LHCN-M2 (cell line): ENCODE measurements at places on chromosomes 13 and 19.

DNA sequence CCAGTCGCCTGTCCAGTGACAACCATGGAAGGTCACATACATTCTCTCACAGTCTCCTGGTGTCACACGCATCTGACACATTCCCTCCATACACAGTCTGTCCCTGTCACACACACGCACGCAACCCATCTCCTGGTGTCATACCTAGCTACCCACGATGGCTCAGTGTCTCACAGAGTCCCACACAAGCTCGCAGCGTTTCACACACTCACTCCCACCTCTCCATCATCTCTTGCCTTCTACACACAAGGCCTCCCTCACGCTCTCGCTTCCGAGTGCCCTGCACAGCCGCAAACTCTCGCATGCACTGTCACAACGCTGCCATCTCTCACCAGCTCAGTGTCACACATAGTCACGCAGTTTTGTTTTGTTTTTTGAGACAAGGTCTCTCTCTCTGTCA lies 1.2 kb upstream of the GNG8 start:
- DNase-seq: no peak

DNA sequence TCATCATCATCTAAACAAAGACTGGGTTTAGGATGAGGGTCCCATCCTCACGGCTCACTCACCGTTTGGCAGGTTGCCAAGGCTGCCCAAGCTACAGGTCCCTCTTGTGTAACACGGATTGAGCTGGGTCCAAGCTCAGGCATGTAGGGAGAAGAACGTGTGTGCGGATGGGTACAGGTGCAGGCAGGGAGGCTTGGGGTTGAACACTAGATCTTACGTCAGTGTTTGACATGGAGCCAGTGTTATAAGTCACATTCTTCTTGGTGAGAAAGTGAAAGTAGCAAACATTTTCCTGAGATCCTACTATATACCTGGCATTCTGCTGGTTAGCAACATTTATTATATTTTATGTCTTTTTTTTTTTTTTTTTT lies 136.8 kb upstream of the RNF113B start:
- no peak for DNase-seq

- no peak for DNase-seq
Measured at GRCh38 chr19:28307487-28307886, 905.5 kb downstream of the UQCRFS1 start.

- DNase-seq: no peak
Measured at GRCh38 chr19:41619018-41619556, 7.8 kb downstream of the CEACAM4 start.

DNA sequence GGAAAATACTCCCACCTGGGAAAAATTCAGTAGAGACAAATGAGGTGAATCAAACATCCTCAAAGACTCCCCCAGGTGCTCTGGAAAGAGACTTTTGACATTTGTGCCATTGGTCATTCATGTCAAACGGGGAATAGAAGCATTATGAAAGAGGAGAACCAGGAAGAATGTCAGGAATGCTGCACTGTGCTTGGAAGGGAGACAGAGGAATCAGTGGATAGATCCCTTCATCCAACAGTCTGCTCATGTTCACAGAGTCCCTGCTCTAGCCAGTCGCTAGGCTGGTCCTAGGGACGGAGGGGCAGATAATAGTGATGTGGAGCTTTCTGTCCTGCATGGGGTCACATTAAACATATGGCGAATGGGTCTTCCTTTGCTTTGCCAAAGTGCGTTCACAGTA lies 384.4 kb downstream of the FGF9 start:
- DNase-seq: no peak

DNA sequence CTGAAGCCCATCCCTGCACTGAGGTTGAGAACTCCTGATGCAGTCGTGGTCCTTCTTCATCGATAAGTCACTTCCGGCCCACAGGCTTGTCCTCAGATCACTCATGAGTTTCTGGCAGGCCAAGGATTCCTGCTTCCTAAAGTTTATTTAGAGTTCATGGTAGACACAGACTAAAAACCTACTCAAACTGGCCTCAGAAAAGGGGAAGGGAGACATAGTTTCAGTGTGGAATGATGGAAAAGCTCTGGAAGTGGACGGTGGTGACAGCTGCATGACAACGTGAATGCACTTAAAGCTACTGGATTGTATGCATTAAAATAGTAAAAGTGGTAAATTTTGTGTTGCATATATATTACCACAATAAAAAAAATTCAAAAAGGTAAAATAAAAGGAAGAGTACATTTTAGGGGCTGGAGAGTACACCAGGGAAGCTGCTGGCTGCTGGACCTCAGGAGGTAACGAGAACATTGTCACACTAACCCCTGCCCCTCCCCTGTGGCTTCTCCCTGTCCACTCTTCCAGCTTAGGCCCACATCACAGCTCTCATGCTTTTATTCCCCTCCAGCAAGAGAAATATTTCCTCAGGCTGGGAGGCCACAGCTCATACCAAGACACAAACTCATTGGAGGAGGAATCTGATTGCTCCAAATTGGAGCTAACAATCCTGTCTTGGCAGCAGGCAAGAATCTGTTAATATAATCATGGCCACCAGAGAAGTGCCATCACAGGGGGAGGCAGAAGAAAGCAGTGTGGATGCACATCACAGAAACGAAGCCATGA lies 741.0 kb downstream of the UQCRFS1 start:
- no peak for DNase-seq

DNA sequence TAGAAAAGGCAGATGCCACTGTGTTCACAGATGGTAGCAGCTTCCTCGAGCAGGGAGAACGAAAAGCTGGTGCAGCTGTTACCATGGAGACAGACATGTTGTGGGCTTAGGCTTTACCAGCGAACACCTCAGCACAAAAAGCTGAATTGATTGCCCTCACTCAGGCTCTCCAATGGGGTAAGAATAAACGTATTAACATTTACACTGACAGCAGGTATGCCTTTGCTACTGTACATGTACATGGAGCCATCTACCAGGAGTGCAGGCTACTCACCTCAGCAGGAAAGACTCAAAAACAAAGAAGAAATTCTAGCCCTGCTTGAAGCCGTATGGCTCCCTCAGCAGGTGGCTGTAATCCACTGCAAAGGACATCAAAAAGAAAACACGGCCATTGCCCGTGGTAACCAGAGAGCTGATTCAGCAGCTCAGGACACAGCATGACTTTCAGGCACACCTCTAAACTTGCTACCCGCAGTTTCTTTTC lies 197.7 kb downstream of the ZNF737 start:
- DNase-seq: no peak

- no peak for DNase-seq
Measured at GRCh38 chr19:31513841-31514240, 164.6 kb upstream of the TSHZ3 start.
